ENCODE measurements at places on chromosomes 13 and 19.

- DNase-seq, result no peak
Observed at GRCh38 chr19:11540645-11541044, 2.0 kb downstream of the CNN1 start.

DNA sequence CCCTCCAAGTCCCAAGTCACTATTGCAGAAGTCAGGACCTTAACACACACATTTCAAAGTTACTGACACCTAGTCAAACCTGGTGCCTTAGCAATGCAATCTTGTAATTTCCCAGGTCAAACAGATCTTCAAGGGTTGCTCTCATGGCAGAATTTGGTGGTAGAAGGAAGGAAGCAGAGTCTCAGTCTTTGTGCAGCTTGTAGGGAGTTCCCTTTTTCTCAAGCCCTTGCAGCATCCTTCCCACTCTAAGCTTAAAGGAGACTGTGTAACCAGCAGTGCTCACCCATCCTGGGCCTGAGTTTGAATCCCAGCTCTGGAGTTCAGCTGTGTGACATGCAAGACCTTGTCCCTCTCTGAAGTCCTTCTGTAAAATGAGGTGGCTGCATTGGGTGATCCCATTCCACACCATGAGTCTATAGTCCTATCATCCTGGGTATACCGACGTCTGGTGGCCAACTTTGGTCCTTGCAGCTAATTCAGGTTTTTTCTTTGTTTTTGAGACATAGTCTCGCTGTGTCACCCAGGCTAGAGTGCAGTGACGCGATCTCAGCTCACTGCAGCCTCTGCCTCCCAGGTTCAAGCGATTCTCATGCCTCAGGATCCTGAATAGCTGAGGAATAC, 9.8 kb downstream of the SIGLEC10 start:
- DNase-seq, result no peak

DNA sequence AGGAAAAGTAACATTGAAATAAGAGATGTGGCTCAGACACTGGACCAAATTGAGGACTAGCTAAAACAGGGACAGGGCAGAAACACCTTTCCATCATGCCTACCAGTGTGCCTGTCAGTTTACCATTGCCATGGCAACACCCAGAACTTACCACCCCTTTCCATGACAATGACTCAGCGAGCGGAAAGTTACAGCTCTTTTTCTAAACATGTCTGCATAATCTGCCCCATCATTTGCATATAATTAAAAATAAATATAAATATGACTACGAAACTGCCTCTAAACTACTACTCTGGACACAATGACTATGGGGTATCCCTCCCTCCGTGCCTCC, 96.0 kb downstream of the UBL3 start:
- DNase-seq, result no peak

DNA sequence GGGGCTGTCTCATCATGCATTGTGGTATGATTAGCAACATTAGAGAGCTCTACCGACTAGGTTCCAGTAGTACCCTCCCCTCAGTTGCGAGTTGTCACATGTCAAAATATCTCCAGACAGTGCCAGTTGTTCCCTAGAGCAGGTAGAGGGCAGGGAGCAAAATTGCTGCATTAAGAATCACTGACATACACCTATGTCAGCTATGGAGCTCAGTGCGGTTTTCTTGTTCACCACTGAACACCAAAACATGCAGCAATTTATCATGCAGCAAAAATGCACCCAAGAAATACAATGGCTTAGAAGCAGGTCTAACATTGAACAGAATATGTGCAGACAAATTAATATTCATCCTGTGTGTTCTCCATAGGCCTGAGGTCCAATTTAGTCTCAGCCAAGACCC, 186.9 kb upstream of the STARD13 start:
- DNase-seq, result no peak

- no peak for DNase-seq
Observed at GRCh38 chr19:53909471-53910169, 542 bp downstream of the CACNG7 start.

- DNase-seq, result no peak
Observed at GRCh38 chr13:69601661-69602060, 506.0 kb upstream of the ATXN8OS start.

DNA sequence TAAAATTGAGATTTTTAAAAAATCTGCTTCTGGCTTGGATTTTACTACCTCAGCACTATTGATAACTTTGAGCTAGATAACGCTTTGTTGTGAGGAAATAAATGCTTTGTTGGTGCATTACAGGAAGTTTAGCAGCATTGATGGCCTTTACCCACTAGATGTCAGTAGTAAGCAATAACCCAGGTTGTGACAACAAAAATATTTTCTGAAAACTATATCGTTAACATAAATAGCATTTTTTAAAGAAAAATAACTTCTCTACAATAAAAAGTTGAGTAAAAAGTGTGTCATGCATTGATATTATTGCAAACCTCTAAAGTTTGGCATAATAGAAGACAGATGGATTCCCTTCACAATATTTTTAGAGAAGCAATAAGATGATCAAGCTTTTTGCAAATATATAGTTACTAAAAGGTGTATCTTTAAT, 1246.5 kb downstream of the UQCRFS1 start:
- DNase-seq, result peak; percentile 20

GRCh38 chr19:17751103-17751911, at the start of gene FCHO1:
Gene FCHO1, plus strand, starts transcription at chr19:17751477. Its CDS starts 3,688 bp downstream, at chr19:17755165.
- peak; percentile 61 for DNase-seq

DNA sequence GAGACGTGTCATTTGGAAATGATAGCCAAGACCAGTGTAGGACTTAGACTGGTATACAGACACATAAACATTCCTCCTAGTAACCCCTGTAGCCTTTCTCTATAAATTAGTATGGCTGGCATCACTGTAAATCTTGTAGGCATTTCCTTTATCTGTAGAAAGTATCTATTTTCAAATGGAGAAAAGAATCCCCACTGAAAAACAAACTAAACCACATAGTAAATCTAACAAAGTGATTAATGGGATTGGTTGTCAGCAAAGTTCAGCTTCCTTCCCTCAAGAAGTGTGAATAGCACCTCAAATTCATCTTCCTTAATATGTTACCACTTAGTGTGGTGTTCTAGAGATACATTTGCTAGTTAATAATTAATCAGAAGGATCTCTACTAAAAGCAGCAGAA, 119.4 kb upstream of the NBEA start:
- no peak for DNase-seq

DNA sequence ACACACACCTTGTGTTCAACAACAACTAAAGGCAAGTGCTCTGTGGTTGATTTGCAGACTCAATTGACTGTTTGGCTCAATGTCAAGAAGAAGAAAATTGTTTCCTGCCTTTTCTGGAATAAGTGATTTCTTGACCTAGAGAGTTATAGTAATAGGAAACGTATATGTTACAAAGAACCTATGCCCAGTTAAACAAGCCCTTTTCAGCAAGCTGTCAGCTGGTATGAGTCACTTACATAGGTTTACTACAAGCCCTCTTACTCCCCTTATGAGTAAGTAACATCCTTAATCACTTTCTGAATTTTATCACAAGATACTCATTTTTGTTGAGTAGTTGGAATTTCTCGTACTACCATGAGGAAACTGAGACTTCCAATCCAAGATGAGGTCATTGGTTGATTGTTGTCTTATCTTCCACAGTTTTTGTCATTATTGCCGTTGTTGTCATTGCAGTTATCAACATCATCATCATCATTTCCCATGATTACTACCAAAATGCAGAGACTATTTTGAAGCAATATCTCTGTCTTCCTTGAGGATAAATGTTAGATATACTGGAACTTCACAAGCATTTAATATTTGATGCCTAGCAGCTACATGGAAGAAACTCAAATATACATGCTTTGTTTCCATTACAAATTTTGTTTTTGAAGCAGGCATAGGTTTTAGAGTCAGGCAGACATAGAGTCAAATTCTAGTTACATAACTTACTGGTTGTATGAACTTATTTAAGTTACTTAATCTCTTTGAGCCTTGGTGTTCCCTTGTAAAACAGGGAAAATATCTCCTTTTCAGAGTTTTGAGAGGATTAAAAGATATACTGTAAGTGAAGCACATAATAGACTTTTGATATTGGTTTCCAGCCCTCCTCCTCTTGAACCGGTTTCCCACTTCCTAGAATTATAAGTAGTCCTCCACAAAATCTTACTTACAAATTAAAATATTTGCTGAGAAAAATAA, 106.0 kb downstream of the RAP2A start:
- DNase-seq, result no peak

DNA sequence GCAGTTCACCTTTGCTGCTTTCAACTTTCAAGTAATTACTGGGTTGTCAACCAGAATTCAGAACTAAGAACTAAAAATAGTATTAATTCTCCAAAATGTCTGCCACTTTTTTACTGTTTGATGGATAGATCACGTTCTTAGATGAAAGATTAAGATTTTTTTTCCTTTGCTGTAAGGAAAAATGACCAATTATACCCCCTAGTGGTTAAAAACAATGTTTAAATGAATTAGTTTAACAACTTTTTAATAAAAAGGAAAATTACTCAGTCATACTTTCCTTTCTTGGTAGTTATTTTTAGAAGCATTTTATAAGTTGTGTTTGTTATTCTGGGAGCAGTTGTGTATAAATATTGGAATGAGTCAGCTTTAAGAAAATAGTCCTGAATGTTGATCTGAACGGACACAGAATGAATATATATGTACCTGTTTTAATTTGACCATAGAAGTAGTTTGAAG, 4.6 kb downstream of the TM9SF2 start:
- no peak for DNase-seq

DNA sequence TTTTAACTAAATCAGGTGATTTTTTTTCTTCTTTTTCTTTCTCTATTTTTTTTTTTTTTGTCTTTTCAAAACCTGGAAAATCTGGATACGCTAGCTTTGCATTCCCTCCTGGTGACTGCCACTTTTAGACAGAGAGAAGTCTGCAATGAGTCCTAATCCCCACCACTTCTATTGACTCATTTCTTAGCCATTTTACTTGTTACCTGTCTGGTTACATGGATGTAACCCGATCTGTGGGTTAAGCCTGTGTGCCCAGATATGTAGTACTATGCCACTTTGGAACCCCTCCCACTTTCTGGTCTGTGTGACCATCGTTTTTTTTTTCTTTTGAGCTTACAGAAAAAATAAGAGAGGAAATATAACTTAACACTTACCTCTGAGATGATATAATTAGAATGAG, 817.8 kb upstream of the PCDH9 start:
- DNase-seq, result no peak

- DNase-seq, result no peak
Observed at GRCh38 chr13:22562116-22562515, 618.7 kb upstream of the SGCG start.

DNA sequence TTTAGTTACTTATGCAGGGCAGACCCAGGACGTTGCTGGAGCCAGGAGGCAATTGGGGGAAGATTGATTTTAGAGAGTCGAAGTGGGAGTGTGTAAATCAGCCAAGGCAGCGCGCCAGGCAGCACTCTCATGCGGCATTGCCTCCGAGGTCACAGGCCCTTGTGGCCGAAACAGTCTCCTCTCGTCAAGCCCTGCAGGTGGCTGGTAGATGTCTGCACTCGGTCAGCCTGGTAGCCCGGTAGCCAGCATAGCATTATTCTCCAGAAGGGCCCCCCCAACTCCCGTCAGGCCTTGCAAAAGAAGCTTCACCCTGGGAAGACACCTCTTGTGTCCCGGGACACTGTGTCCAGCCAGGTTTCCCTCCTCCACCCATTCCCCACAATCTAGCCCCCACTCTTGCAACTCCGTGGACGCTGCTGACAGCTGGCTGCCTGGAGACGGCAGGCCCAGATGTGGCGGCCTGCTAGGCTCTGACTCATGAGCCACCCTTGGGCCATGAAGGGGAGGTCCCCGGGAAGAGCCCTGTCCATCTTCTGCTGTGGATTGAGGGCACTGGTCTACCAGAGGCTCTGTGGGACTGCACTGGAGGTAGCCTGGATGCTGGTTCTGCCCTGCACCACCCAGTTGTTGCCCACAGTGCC, 2.6 kb upstream of the PEPD start:
- DNase-seq, result no peak

DNA sequence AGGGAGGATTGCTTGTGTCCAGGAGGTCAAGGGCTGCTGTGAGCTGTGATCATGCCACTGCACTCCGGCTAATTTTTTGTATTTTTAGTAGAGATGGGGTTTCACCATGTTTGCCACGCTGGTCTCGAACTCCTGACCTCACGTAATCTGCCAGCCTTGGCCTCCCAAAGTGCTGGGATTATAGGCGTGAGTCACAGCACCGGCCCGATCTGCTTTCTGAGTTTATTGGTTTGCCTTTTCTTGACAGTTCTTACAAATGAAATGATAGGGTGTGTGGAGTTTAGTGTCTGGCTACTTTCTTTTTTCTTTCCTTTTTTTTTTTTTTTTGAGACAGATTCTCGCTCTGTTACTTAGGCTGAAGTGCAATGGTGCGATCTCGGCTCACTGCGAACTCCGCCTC, 848 bp downstream of the C19orf44 start:
- no peak for DNase-seq

DNA sequence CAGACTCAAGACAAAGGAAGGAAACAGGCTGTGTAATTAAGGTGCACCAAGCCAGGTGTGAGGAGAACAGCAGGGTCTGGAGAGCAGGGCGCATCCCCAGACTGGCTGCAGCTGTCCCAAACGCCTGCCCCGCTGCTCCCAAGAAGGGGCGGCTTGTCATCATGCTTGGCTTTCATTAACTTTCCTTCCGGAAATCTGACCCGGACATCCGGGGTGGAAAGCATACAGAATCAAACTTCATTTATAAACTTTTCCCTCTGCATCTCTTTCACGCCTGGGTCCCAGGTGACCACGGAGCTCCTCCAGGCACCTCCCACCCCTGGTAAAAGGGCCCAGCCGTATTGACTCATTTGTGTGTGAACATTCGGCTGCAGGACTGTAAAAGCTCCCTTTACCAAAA, 31.7 kb downstream of the TSHZ3 start:
- no peak for DNase-seq

- DNase-seq, result no peak
Observed at GRCh38 chr13:55007681-55008080, 1979.1 kb downstream of the OLFM4 start.

GRCh38 chr19:7932930-7933300, 7.0 kb upstream of the CTXN1 start:
- no peak for DNase-seq

- no peak for DNase-seq
Observed at GRCh38 chr19:40607311-40608239, 6.4 kb downstream of the LTBP4 start.

DNA sequence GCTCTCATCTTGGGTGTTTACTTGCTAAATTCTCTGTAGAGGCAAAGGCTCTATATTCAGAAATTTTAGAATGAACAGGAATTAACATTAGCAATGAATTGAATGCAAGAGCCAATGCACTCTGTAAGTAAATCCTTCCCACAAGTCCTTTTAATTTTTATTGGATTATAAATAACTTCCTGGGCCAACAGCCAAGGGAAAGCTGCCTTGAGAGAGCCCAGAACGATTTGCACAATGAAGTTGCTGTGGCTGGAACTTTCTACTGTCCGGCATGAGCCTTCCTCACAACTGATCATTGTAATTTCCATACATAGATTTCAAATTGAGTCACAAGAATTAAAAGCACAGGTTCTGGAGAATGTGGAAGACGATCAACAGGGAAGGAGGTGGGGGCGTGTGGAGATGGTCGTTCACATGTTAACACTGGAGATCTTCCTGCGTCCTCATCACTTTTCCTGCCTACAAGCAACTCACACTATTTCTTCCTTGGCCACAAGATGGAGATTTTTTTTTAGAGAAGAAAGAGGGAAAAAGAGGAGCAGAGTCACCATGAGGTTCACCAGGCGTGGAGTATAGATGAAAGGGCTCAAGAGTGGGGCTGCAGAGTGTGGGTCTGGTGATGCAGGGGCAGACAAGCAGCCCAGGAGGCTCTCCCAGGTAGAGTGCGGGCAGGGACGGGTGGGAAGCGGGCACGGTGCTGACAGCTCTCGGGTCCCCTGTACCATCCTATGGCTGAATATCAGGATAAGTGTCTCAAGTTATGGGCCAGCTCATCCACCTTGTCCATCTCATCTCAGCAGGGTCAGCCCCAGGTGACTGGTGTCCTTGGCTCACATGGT, 110.7 kb downstream of the SOX1 start:
- no peak for DNase-seq

GRCh38 chr19:17458970-17459369, 1.8 kb downstream of the NXNL1 start:
- DNase-seq, result no peak

All from thymus (tissue), 14 donors.